ENCODE measurements at places on chromosomes 16 and 17.

GRCh38 chr16:85828166-85828565 is 28.7 kb downstream of the COX4I1 start:
- DNase-seq: no peak

DNA sequence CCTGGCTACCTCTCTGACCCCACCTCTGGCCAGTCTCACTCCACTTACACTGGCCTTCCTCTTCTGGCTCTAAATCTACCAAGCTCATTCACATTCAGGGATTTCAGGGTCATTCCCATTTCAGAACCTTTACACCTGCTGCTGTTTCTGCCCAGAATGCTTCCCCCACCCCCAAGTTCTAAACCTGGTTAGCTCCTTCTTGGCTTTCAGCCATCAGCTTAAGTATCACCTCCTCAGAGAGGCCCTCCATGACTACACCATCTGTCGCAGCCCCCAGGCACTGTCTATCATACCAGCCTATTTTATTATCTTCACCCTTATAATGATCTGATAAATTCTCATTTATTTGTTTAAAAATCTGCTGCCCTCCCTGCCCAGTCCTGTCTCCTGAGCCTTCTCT is 23.3 kb upstream of the NGFR start:
- no peak for DNase-seq

GRCh38 chr17:42276609-42277341 is 584 bp upstream of the STAT5B start:
- DNase-seq: no peak

DNA sequence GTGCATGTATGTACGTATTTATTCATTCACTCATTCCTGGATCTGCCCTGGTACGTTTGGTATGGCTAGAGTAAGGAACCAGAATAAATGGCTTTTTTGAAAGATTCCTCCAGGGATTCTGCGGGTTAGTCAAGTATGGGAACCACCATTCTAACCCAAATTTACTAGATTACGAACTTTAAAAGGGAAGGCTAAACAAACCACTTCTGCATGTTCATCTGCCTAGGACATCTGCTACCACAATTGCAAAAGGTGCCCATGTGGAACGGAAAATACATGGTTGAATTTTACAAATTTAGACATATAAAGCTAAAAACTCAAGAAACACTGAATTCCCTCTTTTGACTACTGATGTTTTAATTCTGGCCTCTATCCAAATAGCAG is 22.1 kb downstream of the CYTH1 start:
- no peak for DNase-seq

GRCh38 chr17:56587298-56587697 is 6.2 kb upstream of the NOG start:
- DNase-seq: no peak

GRCh38 chr16:30464078-30464477 is 8.5 kb upstream of the ITGAL start:
- no peak for DNase-seq

- peak; percentile 57 for DNase-seq
These were observed 225.7 kb downstream of the CBLN1 start for GRCh38 chr16:49055824-49056545.

GRCh38 chr17:3695723-3696411 is at the start of gene P2RX5:
TSS of gene P2RX5 (minus strand) at chr17:3696155. CDS start at chr17:3696005, 150 bp downstream.
- DNase-seq: no peak

GRCh38 chr16:11361701-11362451 is 16.6 kb downstream of the RMI2 start:
- no peak for DNase-seq

DNA sequence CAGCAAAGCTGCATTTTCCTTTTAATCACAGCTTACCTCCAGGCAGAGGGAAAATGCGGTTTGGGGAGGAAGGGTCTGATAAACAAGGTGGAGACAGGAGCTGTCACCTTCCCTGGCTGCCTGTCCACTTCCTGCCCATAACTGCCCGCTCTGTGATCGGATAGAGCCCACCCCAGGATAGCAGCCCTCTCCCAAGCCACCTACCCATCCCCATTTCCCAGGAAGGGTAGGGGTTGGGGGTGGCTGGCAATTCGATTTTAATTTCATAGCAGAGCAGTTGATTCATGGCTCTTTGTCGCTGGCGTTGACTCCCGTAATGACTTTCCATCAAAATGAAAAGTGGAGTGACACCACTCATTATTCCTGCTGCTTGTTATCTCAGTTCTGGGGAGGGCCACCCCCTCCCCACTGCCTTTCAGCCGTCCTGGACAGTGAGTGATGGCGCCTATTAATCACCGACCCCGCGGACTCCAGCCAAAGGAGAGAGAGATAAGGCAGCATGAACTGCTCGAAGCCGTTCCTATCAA is 11.2 kb downstream of the CDK5RAP3 start:
- DNase-seq: no peak

DNA sequence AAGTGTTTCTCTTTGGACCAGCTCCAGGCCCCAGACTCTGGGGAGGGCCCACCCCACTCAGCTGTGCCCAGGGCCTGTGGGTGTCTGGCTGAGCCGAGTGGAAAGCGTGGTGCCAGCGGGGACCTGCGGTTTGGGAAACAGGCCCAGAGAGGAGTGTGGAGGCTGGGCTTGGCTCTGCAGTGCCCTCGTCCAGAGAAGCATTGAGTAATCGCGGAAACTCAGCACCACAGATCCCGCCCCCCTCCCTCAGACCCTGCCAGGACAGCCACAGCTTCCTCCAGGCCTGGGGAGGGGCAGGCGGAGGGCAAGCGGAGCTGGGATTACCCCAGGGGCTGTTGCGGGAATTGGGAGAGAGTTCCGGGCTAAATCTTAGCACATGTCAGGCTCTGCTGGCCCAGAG is 14.6 kb upstream of the PITPNA start:
- DNase-seq: no peak

- peak; percentile 41 for DNase-seq
These were observed 13.8 kb downstream of the HROB start for GRCh38 chr17:44155488-44155887.

GRCh38 chr16:21233521-21234150 is at the start of gene ANKS4B:
TSS of gene ANKS4B (plus strand) at chr16:21233699. CDS start at chr16:21233738, 39 bp downstream.
- DNase-seq: no peak

DNA sequence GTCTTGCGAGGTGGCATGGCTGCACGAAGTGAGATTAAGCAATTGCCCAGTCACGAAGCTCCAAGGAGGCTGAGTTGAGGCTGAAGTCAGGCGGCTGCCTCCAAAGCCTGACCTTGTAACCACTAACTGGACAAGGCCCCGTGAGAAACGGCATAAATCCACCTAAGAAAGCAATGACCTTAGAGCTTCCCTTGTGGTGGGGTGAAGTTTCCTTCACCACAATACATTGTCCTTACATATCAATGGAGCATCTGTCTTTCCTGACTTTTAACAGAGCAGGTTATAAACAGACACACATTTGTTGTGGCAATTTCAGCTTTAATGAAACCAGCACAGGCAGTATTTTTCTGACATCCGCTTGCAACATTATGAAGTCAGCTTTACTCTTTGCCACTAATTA is 2.5 kb upstream of the MED9 start:
- DNase-seq: no peak

- DNase-seq: no peak
These were observed 10.3 kb downstream of the FLCN start for GRCh38 chr17:17226451-17227265.

- DNase-seq: peak; percentile 78
These were observed 13.1 kb downstream of the CCR7 start for GRCh38 chr17:40551879-40552768.

GRCh38 chr16:47888142-47888541 is 267.7 kb downstream of the ABCC12 start:
- no peak for DNase-seq

DNA sequence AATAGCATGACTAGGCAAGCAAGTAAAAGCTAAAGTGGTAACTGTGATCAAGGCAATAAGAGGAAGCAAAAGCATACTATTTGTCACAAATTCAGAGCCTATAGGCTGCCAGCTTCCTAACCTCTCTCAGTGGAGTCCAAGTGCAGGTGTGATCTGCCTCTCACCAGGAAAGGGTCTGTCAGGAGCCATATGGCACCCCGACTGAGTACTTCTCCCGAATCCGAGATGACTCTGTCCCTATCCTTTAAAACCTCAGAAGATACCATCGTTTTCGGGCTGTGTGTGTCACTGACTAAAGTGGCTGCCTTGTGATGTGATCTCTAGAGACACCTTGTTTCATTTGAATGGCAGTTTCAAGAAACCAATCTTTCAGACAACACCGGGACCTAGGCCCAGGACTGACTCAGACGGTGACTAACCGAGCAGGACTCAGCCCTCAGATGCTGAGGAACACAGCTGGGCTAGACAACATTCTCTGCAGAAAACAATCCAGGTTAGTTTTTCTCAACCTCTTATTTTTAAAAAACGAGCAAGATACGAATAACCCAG is 63.6 kb downstream of the SMG6 start:
- no peak for DNase-seq

DNA sequence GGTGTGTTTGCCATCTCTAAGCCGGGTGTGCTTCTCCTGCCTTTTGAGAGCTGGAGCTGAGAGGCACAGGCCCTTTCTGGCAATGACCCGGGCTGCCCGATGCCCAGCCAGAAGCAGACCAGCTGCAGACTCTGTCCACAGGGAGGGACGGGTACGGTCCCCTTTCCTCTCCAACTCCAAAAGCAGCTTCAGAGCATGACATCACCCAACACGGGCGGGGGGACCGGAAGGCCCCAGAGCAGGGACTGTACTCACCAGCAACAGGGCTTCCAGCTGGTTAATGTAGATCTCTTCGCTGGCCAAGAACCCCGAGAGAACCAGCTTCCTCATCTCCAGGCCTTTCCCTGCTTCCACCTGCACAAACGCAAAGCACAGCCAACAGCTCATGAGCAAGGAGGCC is 79.4 kb downstream of the ABR start:
- no peak for DNase-seq

DNA sequence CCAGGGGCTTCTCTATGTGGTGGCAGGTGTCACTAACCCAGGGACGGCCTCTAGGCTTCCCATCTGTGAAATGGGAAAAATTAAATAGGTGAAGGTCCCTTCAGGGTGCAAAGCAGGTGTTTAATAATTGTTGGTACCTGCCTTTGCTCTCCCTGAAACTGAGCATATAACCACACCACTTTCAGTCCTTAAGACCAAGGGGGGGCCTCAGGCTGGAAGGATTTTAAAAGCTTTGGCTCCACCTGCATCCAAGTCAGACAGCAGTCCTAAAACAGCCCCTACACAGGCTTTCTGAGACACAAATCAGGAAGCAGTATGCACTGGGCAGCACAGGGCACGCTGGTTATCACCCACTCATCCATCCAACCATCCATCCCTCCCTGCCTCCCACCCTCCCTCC is 55.0 kb downstream of the TK2 start:
- DNase-seq: no peak

- DNase-seq: no peak
These were observed 1.1 kb downstream of the ATP1B2 start for GRCh38 chr17:7651665-7652387.

- DNase-seq: no peak
These were observed 59.4 kb downstream of the EFCAB5 start for GRCh38 chr17:30000755-30001257.

DNA sequence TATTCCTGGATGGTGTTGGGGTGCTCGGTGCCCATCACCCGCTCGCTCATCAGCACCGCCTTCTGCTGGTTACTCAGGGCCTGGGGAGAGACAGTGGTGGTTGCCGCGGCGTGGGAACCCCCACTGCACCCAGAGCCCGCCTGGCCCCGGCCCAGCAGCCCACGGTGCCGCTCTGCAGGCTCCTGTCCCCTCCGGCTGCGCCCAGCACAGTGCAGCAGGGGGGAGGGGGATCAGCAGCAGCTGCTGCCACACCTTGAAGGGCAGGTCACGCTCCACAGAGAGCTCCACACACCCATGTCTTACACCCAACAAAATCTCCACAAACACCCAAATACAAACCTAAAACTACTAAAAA is 18.8 kb downstream of the CLUH start:
- DNase-seq: no peak

DNA sequence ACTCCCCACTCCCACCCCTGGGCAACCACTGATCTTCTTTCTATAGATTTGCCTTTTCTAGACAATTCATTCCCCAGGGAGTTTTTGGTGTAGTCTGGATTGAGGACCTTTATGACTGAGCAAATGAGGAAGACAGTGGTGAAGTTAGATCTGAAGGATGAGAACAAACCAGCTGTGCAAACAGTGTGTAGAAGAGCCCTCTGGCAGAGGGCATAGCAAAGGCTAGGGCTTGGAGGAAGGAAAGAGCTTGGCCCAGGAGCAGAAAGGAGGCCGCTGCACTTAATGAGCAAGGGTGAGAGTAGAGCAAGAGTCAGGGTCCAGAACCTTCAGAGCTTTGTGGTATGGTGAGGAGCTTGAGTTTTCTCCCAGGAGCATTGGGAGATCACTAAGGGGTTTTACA is 352.7 kb downstream of the CA10 start:
- no peak for DNase-seq

- DNase-seq: no peak
These were observed 151.2 kb downstream of the CCDC182 start for GRCh38 chr17:57593739-57594462.

DNA sequence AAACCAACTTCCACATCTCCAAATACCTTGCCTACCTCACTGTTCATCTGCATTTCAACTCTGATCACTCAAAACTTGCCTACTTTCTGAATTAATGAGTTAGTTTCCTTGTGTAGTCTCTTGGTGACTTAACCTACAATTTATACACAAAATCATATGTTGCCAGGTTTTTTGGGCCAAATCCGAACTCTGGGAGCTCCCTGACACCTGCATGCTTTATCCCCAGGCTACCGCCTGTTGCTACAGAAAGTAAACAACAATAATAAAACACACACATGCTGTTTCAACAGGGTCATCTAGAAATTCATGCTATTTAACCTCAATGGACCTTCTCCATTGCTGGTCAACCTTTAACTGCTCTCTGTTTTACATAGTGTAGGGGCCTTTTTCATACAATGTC is 104.5 kb upstream of the AXIN2 start:
- DNase-seq: no peak

Data from NCI-H187 treated with DMSO at 0.1 percent for 48 hours (cell line).